ENCODE measurements at places on chromosomes 7 and 10. TPM values are rescaled to one million over a fixed set of nuclear protein-coding genes. Genes with fewer than 3 reads are reported as not detected.

The SPDYE8 gene
- not detected for total RNA-seq

The LLCFC1 gene
- total RNA-seq, result 0.37 TPM

- H3K4me1 ChIP-seq, result no peaks in the 10 kb centered on the region
- no peaks in the 10 kb centered on the region for H3K36me3 ChIP-seq
- no peak for DNase-seq
- no peaks in the 10 kb centered on the region for H3K27me3 ChIP-seq
- H3K4me3 ChIP-seq, result no peak overlapping the region
These were observed 686.9 kb downstream of the GRID1 start for GRCh38 chr10:85679710-85680109.

DNA sequence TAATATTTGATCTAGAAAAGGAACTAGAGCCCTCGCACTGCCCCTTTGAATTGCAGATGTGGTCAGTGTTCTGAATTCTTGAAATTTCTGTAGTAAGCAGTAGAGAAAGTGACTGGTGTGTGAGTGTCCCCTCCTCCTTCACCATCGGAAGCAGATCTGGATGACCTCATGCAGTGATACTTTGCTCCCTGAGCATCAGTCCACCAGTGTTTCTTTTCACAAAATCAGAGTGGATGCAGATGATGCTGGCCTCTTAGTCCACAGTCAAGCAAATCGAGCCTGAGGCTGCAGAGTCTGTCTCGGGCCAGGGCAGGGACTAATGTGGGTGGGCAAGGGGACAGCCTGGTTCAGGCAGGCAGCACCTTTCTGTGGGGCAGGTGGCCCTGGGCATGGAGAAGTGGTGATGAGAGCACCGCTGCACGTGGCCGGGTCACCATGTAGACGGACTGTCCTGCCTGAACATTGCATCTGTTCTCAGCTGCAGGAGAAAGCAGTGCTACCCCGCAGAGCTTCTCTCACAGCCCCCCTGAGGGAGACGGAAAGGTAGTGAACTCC, 5.4 kb downstream of the INSIG1 start:
- H3K4me1 ChIP-seq, result no peaks in the 10 kb centered on the region
- no peak overlapping the region for H3K27ac ChIP-seq
- no peak for DNase-seq
- H3K27me3 ChIP-seq, result no peaks in the 10 kb centered on the region

The AKR1B15 gene
- total RNA-seq, result not detected

- H3K27ac ChIP-seq, result peak overlapping the region; percentile 58
- peak overlapping the region; percentile 1 for H3K4me3 ChIP-seq
- DNase-seq, result no peak
- H3K4me1 ChIP-seq, result no peaks in the 10 kb centered on the region
- H3K36me3 ChIP-seq, result no peaks in the 10 kb centered on the region
These were observed 9.9 kb upstream of the FAM180A start for GRCh38 chr7:135758531-135758932.

The HMX3 gene
- total RNA-seq, result not detected

GRCh38 chr7:143452495-143452894, 9.2 kb downstream of the TAS2R60 start:
- no peak overlapping the region for H3K4me3 ChIP-seq
- no peak overlapping the region for H3K27ac ChIP-seq
- peaks cover 3% of the 10 kb centered on the region for H3K27me3 ChIP-seq
- H3K4me1 ChIP-seq, result no peaks in the 10 kb centered on the region

DNA sequence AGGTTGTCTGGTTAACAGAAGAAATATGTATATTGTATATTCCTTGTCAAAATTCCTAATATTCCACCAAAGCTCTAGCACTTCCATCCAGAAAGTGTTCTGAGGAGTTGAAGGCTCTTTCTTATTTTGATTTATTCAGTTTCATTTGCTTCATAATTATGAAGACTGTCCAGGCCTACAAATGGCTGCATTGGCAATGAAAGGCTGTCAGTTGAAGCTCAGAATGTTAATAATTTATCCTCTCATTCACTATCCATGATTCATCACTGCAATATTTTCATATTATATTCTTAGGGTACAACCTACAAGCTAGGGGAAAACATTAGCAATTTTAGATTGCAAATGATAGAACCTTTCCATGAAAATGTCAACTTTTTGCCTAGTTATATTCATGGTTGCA, 57.3 kb downstream of the ARID5B start:
- no peak overlapping the region for H3K4me3 ChIP-seq
- no peaks in the 10 kb centered on the region for H3K27me3 ChIP-seq
- H3K4me1 ChIP-seq, result no peaks in the 10 kb centered on the region
- H3K27ac ChIP-seq, result no peak overlapping the region
- H3K36me3 ChIP-seq, result no peaks in the 10 kb centered on the region
- no peak for DNase-seq

DNA sequence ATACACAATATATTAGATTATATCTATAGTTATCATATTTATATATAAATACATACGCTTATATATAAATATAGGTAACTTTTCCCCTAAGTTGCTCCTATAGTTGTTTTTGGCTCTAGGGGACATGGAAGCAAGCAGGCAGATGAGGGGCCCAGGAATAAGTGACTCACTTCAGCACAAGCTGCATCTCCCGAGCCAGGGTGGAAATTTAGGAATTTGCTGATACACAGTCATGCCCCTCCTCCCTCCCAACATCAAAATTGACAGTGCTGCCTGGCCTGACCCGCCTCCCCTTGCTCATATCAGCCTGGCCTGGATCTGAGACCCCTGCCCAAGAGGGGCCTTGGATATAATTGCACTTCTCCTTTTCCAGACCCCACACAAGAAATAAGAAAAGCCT, 33.8 kb downstream of the MKI67 start:
- no peaks in the 10 kb centered on the region for H3K36me3 ChIP-seq
- no peak for DNase-seq

DNA sequence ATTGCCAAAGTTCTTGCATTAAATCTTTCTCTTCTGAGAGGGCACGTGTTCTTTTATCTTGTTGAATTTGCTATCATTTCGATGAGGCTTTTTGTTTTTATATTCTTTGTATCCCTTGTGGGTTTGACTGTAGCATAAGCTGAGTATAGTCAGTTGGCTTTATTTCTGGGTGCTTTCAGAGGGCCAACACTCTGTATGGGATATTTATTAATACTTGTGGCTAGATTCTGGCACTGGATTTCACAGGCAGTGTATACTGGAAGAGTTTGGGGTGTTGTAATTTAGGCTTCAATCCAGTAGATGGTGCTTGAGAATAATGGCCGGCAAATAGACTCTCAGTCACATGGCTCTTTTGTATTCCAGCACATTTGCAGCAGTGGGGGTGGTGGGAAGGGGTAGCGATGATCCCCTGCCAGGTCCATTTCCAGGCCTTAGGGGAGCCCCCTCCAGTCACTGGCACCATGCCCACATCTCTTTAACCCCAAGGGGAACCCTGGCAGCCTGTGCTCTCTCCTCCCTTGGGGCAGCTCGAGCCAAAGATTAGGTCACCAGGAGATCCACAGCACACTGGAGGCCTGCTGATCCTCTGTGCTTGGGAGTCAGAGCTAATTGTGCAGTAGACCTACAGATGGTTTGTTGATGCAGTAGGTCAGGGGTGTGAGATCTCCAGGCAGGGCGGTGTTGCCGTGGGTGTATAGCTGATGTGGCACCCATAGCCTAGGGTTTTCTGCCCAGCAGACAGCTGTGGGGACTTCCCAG, 81.8 kb downstream of the PTPN20 start:
- peak; percentile 40 for DNase-seq
- no peaks in the 10 kb centered on the region for H3K27me3 ChIP-seq
- H3K4me3 ChIP-seq, result no peak overlapping the region
- H3K27ac ChIP-seq, result no peak overlapping the region

The MNX1 gene
- not detected for total RNA-seq

The CRPPA gene
- total RNA-seq, result 2.1 TPM

GRCh38 chr10:97771055-97771891, 526 bp downstream of the SFRP5 start:
- no peak overlapping the region for H3K27ac ChIP-seq
- no peak for DNase-seq
- peaks cover 57% of the 10 kb centered on the region for H3K27me3 ChIP-seq

GRCh38 chr7:18889436-18889835, 228.0 kb downstream of the TWIST1 start:
- H3K27ac ChIP-seq, result no peak overlapping the region
- no peaks in the 10 kb centered on the region for H3K27me3 ChIP-seq
- no peak overlapping the region for H3K4me3 ChIP-seq
- no peaks in the 10 kb centered on the region for H3K36me3 ChIP-seq
- H3K4me1 ChIP-seq, result no peaks in the 10 kb centered on the region

- DNase-seq, result no peak
- H3K27me3 ChIP-seq, result no peaks in the 10 kb centered on the region
- H3K4me1 ChIP-seq, result peaks cover 38% of the 10 kb centered on the region
- H3K4me3 ChIP-seq, result no peak overlapping the region
- no peak overlapping the region for H3K27ac ChIP-seq
These were observed 66.8 kb downstream of the CHST15 start for GRCh38 chr10:124026589-124026939.
